ENCODE measurements at places on chromosomes 7 and 10.

DNA sequence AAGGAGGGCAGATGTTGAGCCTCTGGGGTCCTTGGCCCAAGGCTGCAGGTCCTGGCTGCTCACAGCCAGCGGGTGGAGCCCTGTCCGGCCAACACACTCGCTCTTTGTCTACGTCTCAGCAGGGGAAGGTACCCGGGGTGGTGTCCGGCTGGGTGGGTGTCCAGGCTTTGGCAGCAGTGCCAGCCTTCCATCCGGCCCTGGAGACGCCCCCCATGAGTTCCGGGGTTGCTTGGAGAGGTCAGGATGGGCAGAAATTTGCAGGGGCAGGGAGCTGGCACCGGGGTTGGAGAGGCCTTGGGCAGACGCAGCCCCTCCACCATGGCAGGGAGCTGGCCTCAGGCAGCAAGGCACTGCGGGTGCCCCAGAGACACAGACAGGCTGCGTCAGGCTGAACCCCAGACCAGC is 42.2 kb upstream of the ELN start:
- DNase-seq: no peak

- no peak for DNase-seq
Observed at GRCh38 chr10:112209684-112210131, 26.1 kb upstream of the GPAM start.

DNA sequence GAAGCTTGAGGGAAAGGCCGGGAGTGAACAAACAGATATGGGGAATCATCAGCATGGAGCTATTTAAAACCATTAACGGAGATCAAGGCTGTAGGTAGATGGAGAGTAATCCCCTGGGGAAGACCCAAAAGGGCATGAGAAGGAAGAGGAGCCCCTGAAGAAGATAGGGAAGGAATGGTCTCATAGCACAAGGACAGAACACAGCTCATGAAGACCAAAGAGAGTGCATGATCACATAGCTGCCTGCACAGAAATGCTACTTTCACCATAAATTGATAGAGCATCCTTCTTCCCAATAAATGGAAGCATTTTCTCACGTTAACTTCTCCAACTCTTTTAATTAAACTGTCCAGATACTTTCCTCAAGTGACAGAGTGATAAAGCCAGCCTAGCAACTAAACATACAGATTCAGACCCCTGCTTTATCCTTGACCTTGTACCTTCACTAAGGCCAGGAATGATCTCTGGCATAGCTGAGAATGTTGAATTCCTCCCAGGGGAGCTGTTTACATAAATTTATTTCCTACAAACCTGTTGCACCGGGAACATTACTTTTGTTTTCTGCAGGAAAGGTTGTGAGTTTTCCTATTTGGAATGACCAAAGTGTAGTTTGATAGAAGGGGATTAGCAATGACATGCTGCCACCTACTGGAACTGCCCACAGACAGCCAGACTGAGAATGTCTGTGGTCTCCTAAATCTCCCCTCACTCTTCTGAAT is 110.8 kb upstream of the LRGUK start:
- DNase-seq: peak; percentile 68

GRCh38 chr7:29871787-29872398 is 65.6 kb downstream of the WIPF3 start:
- DNase-seq: no peak

GRCh38 chr7:10913457-10913856 is 60.2 kb upstream of the PHF14 start:
- DNase-seq: no peak

DNA sequence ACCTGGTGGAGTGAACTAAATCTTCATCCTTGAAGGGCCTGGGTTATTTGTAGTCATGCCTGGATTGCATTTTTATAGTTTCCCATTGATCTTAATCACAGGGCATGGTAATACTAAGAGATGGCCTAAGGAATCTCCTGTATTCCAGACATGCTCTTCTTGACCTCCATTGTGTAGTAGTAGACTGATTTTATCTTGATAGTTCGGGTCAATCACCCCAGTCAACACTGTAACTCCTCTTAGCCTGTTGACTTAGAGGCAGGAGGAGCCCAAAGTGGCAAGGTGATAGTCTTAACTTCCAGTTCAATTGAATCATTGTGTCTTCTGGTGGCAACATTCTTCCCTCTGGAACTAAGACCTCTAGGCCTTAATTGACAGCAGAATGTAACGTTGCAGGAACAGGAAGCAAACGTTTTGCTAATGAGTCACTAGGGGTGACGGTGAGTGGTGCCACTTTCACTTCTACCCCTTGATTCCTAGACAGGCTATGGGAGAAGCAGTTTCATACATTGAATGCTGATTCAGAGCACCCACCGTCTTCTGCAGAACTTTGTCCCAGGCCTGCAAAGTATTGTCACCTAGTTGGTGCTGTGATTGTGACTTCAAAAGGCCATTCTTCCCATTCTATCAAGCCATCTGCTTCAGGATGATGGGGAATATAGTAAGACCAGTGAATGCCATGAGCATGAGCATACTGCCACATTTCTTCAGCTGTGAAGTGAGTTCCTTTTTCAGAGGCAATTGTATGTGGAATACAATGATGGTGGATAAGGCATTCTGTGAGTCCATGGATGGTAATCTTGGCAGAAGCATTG is 24.0 kb upstream of the PAPSS2 start:
- DNase-seq: no peak

DNA sequence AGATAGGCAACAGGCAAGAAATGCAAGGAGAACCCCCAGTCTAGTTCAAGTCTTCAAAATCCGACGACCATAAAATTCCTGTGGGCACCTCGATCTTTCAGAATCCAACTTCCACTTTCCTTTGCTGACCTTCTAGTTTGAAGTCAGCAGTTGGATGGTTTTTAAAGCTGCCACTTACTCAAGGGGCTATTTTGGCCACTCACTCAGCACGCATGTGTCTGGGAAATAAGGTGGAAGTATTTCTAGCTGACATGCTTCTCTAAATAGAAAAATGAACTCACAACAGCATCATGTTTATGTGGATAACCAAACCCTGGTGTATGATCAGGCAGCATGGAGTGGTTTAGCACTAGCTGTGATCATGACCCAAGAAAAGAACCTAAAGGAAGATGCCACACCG is at the start of gene NRAP:
Gene NRAP (minus strand): TSS at position 134 of the 400 bp plus-strand sequence. CDS start 159 bp downstream, outside the sequence.
- DNase-seq: no peak

DNA sequence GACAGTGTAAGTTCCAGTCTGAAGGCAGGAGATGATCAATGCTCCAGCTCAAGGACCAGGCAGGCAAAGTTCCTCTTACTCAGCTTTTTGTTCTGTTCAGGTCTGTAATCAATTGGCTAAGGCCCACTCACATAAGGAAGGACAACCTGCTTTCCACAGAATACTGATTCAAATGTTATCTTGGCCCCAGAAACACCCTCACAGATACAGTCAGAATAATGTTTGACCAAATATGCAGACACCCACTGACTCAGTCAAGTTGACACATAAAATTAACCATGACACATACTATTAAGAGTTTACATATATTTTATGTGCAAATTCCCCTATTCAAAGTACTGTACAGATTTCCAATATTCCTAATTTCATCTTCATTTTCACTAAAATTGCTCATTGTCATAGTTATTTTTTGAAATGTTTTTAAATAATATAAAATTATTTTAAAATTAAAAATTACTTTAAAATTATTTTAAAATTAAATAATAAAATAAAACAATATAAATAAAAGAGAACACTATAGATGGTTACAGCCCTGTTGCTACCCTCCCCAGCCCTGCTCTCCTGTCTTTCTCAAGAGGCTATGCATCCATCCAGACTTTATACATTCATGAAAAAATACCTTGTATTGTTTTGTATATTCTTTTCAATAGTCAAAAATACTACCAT is 59.4 kb downstream of the RAB11FIP2 start:
- no peak for DNase-seq

GRCh38 chr10:110411047-110411410 is 86.7 kb upstream of the DUSP5 start:
- DNase-seq: no peak

DNA sequence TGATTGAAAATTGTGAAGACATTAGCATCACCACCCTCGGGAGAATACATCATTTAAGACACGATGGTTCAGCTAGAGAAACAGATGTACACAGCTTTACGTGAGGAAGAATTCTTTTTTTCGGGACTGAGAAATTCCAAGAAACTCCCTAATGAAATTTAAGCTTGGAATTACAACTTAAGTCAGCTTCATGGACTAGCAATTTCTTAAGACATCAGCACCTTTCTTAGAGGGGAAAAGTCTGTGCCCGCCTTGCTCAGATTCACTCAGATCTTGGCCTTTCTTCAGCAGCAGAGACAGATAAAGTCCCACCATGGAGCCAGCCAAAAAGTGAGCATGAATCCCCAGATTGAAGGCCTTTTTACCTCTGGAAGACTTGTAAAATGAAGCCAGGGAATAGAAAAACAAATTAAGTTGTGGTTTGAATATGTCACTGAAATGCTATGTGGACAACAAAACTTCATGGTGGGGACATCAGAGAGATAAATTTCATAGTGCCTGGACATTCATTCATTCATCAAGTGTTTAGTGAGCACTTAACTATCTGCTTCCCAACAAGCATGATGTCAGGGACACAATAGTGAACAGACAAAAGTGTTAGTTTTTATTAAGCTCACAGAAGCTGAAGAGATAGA is 32.1 kb downstream of the PRKG1 start:
- no peak for DNase-seq

GRCh38 chr7:122881324-122881723 is 4.9 kb downstream of the CADPS2 start:
- DNase-seq: no peak

- no peak for DNase-seq
Observed at GRCh38 chr7:12481722-12482121, 78.1 kb upstream of the VWDE start.

- DNase-seq: no peak
Observed at GRCh38 chr10:48768144-48768766, 83.6 kb downstream of the WDFY4 start.

DNA sequence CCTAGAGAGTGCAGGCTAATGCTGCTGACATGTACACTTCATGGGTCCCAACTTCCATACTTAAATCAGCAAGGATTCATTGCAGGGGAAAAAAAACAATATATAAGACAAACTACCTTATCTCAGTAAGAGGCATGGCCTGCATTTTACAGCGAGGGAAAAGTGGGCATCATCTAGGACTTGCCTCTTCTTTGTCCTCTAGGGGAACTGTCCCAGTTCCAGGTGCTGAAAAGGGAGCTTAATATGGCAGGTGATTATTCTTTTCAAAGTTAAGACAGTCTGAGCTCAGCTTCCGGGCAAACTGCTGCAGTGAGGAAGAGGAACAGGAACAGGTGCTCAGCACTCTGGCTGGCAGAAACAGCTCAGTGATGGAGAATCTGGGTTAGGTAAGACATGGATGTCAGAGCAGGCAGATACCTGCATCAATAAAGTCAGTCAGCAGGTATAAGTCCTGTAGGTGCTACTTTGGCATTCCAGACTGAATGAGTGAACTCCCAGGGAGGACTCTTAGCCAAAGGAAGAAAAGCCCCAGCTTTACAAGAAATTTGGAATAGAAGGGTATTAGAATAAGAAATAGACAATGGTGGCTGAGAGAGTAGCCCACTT is 147.2 kb downstream of the TMEM178B start:
- DNase-seq: no peak

DNA sequence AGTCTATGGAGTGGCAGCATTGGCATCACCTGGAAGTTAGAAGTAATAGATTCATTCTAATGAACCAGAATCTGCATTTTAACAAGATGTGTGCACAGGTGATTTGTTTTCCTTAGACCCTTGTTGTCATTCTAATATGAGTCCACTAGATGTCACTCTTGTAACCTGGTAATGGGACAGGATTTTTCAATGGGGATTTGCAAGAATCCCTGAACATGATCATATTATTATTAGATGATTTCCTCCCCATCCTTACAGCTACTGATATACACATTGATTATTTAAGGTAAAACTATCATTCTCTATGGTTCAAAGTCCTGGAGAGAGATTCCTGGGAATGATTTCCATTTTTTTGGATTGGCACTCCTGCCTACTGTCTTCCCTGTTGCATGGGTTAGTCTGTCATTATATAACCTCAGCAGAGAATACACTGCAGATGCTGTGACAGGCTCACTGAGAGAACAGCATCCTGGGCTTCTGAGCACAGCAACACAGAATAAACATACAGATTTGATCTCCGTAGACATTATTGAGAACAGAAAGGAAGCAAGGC is 194.9 kb downstream of the SUGCT start:
- DNase-seq: no peak

DNA sequence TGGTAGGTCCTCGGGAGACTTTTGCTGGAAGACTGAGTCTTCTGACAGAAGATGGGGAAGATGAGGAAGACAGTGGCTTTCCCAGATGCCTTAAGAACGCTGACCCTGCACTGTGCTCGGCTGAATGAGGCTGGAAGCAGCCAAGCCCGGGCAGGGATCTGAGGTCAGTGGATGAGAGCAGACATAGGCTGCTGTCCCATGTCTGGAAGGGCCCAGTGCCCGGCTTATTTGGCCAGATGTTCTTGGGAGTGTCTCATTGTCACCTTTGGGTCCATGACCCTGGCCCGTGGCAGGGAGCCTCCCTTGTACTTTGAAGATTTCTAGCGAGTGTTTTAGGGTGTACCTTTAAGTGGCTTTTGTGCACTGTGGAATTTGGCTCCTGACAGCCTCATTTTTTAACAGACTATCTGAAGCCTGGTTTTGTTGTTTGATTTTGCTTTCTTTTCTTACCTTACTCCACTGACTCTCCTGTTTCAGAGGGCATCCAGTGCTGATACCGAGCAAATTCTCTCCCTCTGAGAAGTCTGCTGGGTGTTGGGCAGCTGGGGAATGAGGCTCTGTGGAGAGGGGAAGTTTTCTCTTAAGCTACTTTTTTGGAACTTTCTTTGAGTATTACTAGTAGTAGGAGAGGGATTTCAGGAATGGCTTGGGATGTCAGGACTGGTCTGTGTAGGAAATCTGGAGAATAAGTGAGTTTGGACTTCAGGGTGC is 61.4 kb downstream of the CREB5 start:
- DNase-seq: no peak

- no peak for DNase-seq
Observed at GRCh38 chr10:44975431-44976331, 2.9 kb downstream of the DEPP1 start.

DNA sequence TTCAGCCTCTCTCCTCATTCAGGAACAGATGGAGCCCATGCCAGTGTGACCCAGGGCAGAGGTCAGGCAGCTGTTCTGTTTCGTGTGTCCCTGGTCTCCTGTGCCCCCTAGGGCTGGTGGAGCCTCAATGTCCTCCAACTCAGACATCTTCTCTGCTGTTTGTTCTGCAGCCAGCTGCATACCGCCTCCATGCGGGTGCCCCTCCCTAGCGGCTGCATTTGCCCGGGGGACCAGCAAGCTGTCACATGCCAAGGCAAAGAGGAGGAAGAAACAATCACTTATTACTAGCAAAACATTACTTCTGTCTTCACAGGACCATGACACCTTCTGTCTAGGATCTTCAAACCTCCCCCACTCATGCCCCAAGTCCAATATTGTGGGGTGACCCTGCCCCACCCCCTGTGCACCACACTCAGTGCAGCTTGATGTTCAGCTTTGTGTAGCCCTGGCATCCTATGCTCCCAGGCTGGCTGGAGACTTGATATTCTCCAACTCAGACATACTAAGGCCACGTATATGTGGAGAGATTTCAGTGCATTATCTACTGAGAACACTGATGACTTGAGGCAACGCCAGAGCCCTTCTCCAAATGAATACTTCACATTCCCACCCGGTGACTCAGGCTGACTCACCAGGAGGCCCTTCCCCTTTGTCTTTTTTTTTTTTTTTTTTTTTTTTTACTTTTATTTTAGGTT is 188.9 kb downstream of the SKIDA1 start:
- DNase-seq: no peak
